T-helper 9 cell (primary cell): ENCODE measurements at places on chromosomes 5 and 9.

GRCh38 chr9:125332527-125332926, 70.9 kb downstream of the GAPVD1 start:
- DNase-seq = no peak

- peak; percentile 4 for DNase-seq
These were observed 29.3 kb upstream of the OBP2B start for GRCh38 chr9:133238272-133238850.

GRCh38 chr9:16125629-16126028, 572.8 kb downstream of the CCDC171 start:
- DNase-seq = no peak

- DNase-seq = no peak
These were observed 1410.7 kb upstream of the C9orf72 start for GRCh38 chr9:28984016-28984415.

GRCh38 chr5:143588933-143589662, 185.6 kb upstream of the NR3C1 start:
- no peak for DNase-seq

- no peak for DNase-seq
These were observed 268.1 kb downstream of the EFNA5 start for GRCh38 chr5:107402434-107403227.

- no peak for DNase-seq
These were observed 108.2 kb downstream of the AUH start for GRCh38 chr9:91253488-91253887.

DNA sequence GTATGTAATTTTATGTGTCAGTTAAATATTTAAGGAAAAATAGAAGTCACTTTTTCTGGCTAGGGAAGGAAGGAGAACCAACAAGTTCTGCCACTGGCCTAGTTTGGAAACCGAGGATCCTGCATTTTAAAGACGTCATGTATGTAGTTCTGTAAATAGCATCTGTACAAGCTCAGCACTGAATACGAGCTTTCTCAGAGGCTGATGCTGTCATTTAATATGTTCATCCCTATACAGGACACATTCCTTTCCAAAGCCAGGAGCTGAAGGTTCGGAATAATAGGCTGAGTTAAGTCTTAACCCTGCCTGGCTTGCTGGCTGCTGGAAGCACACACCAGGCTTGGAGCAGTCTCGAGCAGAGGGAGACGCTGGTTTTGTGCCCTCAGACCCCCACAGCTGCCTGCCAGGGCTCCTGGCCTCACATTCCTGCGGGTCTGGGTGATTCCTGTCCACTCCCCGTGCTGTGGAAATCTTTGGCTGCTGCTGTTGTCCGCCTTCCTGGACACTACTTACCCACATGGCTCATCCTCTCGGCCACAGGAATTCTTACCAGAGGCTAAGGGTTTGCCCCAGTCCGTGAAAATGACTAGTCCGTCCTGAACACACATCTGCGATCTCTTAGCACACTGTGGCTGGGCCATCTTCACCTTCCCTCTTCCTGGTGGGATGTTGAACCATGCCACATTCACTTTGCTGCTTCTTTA, 36.6 kb downstream of the SLC46A2 start:
- DNase-seq = no peak

- DNase-seq = no peak
These were observed 391.3 kb downstream of the NR2F1-AS1 start for GRCh38 chr5:93189707-93190120.

- DNase-seq = no peak
These were observed 100.2 kb downstream of the MTREX start for GRCh38 chr5:55407984-55408383.

DNA sequence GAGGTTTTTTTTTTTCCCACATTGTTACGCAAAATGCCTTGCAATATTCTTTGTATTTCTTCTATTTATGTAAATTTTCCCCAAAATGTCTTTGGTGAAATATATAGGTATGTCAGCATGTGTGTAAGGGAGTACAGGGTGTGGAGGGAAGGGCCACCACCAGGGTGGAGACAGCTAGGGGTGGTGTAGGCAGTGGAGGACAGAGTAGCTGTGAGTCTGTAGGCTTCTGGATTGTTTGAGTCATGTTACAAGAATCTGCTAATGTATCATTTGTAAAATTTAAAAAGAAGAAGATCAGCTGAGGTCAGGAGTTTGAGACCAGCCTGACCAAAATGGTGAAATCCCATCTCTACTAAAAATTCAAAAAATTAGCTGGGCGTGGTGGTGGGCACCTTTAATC, 175.5 kb downstream of the NXNL2 start:
- DNase-seq = no peak

DNA sequence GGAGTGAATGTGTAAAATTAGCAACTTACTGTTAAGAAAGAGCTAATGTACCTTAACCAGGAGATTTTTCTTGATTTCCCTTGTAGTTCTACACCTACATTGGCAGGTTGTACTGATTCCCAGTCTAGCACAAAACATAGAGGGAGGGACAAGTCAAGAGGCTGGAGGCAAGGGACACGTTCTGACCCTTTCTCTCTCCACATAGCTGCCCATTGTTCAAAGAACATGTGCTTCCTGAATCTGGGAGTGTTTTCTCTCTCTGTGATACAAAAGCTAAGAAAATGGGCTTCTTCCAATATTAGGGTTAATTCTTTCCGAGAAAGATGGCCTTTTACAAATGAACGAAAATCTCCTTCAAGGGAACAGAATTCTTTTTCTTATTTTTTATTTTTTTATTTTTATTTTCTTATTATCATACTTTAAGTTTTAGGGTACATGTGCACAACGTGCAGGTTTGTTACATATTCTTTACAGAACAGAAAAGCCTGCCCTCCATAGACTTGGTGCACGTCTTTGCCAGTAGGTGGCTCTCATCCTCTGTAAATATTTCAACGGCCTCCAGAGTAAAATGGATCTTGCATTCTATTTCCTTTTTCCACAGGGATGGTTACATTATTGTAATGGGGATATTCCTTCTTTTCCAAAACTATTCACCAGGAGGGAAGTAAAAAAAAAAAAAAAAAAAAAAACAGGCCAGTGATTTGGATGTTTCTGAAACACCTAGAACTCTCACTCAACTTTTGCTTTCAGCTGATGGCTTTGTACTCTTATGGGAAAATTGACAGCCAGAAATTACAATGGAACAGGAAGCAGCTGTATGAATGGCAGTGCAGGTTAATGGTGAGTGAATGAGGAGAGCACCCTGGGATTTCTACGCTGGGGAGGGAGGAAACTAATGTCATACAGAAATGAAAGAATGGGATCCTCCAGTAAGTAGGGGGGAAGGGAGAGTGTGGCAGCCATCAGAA, 13.1 kb upstream of the IFNA5 start:
- no peak for DNase-seq

- no peak for DNase-seq
These were observed 37.1 kb downstream of the ITGA1 start for GRCh38 chr5:52824827-52825226.

DNA sequence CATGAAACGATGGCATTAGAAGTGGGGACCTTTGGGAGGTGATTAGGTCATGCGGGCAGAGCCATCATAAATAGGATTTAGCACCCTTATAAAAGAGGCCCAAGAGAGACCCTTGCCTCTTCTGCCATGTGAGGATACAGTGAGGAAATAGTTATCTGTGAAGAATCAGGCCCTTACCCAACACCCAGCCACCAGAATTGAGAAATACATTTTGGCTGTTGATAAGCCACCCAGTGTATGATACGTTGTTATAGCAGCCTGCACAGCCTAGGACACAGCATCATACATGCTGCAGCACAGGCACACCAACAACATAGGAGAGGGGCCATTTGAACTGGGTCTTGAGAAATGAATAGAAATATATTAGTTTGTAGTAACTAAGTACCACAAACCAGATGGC, 8.0 kb upstream of the MAMDC2 start:
- DNase-seq = no peak

- DNase-seq = no peak
These were observed 718.0 kb upstream of the CDH10 start for GRCh38 chr5:25362799-25363198.

DNA sequence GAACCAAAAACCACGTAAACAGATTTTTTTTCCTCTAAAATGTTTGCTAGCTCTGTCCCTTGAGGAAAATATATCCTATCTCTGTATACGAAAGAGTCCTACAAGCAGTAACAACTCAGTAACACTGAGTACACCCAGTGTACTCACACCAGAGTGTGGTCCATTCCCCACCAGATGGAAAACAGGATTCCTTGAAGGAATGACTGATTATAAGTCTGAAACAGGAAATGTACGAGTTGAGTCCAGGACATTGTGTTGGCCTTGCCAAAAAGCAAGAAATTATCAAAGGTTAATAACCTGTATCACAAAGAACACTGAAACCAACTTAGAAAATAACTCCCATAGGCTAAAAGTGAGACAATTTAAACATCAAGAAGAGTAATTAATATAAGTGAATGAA, 20.4 kb downstream of the GOLPH3 start:
- no peak for DNase-seq

GRCh38 chr9:117403848-117404247, 11.0 kb downstream of the ASTN2 start:
- no peak for DNase-seq

DNA sequence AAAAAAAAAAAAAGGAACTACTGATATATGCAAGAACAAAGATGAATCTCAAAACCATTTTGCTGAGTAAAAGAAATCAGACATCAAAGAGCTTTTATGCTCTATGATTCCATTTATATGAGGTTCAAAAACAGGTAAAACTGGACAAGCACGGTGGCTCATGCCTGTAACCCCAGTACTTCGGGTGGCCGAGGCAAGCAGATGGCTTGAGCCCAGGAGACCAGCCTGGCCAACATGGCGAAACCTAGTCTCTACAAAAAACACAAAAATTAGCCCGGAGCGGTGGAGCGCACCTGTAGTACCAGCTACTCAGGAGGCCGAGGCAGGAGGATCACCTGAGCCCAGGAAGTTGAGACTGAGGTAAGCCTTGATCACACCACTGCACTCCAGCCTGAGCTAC, 7.8 kb downstream of the PTBP3 start:
- DNase-seq = no peak
